ENCODE measurements at places on chromosomes 3 and 15.

- DNase-seq, result no peak
These were observed 43.8 kb downstream of the SPATA16 start for GRCh38 chr3:173096994-173097785.

DNA sequence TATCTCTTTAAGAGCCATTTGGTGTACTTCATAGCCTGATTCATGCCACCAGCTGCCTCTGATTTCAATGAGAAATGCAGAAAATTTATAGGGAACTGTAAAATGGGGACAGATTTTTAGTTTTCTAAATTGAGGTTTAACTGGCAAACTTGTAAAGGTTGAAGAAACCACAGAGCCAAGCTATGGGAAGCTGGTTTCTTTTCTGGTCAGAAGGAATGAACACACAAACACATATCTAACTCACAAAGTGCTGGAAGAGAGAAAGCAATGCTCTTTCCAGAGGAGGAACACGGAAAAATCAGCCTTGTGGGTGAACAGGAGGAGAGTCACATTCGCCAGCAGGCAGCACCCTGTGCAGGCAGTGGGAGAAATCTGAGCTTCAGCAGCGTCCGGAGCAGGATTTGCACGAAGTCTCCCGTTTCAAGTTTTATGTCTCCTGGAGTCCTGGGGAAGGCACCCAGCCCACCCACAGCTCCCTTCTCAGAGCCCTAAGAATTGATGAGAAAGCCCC is 481 bp downstream of the MASP1 start:
- DNase-seq, result no peak

GRCh38 chr3:119601154-119601553 is 3.5 kb downstream of the PLA1A start:
- no peak for DNase-seq

DNA sequence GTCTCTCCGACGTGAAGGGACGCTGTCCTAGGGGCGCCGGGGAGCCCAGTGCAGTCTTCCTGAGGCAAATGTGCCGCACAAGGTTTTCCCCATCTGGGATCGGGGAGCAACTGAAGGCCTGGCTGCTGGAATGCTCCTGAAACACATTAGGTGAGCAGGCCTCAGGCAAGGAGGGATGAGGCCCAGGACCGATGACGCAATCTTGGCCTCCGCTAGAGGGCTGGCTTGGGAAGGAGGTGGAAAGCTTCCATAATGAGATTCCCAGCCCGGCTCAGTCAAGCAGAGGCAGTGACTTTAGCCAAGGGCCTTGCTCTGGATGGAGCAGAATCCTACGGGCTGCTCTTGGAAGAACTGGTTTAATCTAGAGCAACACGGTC is 50.8 kb downstream of the CPN2 start:
- DNase-seq, result no peak

- DNase-seq, result no peak
These were observed 169.5 kb upstream of the SMAD3 start for GRCh38 chr15:66895794-66896453.

GRCh38 chr3:140994316-140994715 is 52.7 kb downstream of the SLC25A36 start:
- no peak for DNase-seq

DNA sequence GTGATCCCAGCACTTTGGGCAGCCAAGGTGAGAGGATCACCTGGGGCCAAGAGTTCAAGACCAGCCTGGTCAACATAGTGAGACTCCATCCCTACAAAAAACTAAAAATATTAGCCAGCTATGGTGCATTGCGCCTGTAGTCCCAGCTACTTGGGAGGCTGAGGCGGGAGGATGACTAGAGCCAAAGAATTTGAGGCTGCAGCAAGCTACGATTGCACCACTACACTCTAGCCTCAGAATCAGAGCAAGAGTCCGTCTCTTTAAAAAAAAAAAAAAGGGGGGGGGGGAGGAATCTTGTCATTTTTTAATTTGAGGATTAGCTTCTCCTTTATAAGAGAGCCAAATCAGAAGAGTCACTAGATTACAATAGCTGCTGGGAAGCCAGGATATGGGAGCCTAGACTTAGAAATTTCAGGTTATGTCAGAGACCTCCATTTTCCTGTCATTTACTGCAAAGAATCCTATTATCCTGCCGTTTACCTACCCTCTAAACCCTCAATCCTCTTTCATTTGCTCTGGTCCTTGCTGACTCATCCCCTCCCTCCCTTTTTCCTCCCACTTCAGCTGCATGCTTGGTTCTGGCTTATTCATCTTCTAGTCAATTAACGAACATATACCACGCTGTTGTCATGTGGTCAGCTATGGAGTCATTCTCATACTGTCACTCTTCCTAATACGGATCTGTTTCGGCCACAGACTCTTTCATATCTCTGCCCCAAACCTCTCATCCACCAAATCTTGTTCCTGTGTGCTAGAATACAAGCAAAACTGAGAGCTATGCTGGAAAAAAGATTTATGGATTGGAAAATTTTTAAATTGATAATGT is 83.8 kb upstream of the PPIB start:
- peak; percentile 29 for DNase-seq

GRCh38 chr3:84439476-84439875 is 519.3 kb upstream of the CADM2 start:
- DNase-seq, result no peak

DNA sequence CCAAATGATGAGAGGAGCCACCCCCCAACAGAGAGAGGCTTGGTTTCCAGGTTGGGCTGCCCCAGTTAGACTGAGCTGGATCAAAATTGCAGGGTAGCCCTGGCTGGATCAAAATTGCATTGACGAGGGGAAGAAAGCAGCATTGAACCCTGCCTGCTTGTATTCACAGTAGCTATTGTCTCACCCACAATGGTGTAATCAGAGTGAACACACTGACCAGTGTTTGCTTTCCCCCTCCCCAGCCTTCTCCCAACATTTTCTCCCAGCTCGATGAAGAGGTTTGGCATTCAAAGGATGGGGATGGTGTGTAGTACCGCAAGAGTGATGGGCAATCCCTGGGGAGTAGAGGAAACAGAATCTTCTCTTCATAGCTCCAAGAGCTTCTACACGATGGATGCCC is 223.8 kb downstream of the ADAMTS9 start:
- DNase-seq, result no peak

- peak; percentile 52 for DNase-seq
These were observed 319.3 kb upstream of the AZI2 start for GRCh38 chr3:28667646-28668621.

DNA sequence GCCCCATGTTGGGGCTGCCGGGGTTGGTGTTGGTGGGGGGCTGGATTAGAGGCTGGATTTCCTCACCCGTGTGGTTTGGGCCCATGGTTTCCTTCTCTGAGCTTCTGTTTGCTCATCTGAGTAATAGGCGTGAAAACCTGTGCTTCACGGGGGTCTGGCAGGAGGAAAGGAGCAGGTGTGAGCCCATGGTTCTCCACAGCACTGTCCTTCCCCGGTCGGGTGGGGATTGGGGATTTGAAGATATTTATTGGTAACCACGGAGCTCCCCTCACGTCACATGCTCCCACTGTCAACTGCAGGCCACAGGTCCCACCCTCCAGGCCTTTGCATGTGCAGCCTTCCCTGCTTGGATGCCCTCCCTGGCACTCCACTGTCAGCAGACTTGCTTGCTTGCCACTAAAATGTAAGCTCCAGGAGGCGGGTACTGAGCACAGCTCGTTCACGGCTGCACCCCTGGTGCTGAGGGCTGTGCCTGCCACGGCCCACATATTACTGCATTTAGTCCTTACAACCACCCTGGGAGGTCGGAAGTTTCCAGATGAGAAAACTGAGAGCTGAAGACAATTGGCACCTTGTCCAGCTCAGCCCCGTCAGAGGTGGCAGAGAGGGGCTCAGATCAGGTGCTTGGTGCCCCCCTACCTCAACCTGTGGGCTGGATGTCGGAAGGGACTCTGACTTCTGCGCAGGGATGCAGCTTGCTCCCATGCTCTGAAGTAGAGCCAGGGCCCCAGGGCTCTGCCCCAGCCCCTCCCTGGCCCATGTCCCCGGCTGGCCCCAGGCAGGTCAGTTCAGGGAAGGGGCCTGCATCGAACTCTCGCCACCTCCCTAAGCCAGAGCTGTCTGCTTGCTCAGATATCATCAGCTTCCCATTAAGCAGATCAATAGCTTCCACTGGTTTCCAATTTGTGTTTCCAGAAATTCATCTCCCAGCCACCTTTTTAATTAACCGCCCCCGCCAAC is 29.4 kb upstream of the IQSEC1 start:
- no peak for DNase-seq

- no peak for DNase-seq
These were observed 113.5 kb upstream of the LMOD3 start for GRCh38 chr3:69235882-69236281.

DNA sequence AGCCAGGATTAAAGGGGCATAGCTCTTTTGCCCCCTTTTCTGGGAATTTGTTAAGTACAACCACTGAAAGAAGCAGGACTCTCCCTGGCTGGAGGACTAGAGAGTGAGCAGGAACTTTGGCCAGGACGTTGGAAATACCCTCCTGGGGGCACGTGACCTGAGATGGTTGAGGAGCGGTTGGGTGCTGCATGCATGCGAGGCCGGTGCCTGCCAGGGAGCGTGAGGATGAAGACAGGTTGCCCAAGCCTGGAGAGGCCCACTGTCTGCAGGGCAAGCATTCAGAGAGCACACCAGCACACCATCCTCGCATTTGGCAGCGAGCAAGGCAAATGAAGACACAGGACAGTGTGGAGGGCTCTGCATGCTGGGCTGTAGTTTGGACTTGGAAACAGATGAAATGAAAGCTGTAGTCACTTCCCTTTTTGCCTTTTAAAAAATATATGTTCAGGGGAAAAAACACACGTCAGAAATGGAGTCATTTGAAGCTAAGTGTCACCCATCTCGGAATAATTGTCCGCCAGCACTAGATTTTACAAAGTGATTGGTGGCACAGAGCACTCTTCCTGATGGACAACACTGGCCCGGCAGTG is 217.6 kb downstream of the SLCO3A1 start:
- no peak for DNase-seq

DNA sequence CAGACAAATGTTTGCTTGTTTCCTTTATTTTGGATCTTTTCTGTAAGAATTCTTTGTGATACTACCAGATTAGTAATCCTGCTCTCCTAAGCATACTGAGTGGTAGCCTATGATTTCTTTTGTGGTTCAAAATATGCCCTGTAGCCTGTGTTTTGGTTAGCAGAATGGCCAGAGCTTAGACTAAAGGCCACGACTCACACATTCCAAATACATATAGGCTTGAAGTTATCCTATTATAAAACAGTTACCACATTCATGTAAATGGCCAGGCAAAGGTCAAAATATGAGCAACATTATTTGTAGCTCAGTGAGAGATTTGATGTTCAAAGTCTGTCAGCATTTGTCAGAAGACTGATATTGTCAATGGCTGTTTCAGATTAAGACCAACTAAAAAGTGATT is 84.5 kb downstream of the MITF start:
- no peak for DNase-seq

GRCh38 chr15:64623347-64623996 is 151.9 kb downstream of the RBPMS2 start:
- no peak for DNase-seq

DNA sequence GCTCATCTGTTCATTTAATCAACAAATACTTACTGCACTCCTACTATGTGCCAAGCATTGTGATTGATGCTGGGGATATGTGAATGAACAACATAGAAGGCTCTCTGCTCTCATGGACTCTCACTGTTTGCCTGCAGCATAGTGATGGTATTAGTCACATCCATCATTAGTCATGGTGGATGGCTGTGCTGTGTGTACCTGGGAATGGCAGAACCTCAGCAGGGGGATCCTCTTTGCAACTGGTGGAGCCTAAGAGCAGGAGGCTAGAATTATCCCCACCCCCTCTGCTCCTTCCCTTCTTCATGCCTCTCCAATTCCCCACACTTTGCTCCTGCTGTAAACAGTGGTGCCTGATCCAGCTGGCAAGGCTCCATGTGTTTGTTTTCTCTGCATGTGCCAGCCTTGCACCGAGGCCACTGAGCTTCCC is 20.5 kb downstream of the BOC start:
- DNase-seq, result no peak

GRCh38 chr3:155208183-155208800 is 85.2 kb downstream of the STRIT1 start:
- no peak for DNase-seq

DNA sequence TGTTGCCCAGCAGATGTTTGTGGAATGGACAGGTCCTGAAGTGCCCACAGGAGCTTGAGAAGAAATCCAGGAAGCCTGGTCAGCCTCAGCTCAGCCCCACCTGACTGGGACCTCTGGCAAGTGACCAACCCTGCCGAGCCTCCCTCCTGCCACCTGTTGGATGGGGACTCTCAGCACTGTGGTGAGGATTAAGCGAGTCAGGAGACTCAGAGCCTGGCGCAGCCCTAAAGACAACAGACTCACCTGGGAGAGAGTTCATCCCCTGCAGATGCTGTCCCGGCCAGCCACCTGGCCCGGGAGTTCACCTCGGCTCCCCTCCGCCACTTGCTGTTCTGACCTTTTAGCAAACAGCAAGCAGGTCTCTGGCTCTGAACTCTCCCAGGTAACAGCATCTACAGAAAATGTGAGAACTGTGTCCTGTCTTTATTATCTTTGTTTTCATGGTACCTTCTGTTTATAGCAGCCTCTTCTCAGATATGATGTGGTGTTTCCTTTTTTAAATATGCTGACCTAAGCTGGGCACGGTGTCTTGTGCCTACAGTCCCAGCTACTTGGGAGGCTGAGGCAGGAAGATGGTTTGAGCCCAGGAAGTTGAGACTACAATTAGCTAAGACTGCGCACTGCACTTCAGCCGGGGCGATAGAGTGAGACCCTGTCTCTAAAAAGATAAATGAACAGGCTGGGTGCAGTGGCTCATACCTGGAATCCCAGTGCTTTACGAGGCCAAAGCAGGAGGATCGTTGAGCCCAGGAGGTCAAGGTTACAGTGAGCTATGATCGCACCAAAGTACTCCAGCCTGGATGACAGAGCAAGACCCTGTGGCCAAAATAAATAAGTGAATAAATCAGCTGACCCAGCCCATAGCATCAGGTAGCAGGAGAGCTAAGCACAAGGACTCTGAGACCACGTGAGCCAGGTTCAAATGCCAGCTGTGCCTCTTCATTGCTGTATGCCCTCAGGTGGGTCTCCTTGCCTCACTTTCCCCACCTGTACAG is 32.4 kb upstream of the SLC6A6 start:
- DNase-seq, result no peak

- DNase-seq, result peak; percentile 48
These were observed 36.1 kb upstream of the PLSCR5 start for GRCh38 chr3:146640955-146641867.

DNA sequence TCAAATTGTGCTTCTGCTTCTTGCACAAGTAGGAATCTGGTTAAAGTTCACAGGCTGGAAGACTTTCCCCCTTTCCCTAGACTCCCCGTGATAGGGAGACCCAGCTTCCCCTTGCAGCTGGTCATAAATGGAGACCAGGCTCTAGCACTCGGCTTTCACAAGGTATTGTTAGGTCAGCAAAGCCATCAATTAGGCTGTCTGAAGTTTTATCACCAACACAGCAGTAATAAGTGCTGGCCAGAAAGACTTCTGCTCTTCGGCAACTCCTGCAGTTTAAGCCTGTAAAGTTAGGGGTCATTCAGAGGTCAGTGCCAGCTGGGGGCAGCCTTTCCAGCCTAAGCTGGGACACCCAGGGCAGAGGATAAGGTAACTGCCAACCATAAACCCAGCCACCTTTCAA is 203.4 kb downstream of the MEIS2 start:
- DNase-seq, result no peak

- DNase-seq, result no peak
These were observed 11.0 kb downstream of the FGD5 start for GRCh38 chr3:14829811-14830210.

- DNase-seq, result no peak
These were observed 141.1 kb upstream of the ZNF385D start for GRCh38 chr3:21892104-21892503.

- DNase-seq, result no peak
These were observed 195.4 kb downstream of the OPA1 start for GRCh38 chr3:193788189-193788991.

Data from glomerular endothelial cell (primary cell).